Activated CD4-positive, alpha-beta T cell treated with anti-CD3 and anti-CD28 coated beads, Interleukin-2, amount 50 U/mL, for 48 hours (primary cell): ENCODE measurements at places on chromosomes 1 and 21.
A peak's percentile ranks its signal among the peaks of the same experiment; 100 is the strongest.

GRCh38 chr1:38872401-38873026, 634 bp downstream of the MYCBP start:
- peak; percentile 43 for DNase-seq

- DNase-seq = no peak
Observed at GRCh38 chr1:26541431-26541815, 11.9 kb downstream of the RPS6KA1 start.

- DNase-seq = no peak
Observed at GRCh38 chr1:93043057-93043557, 36.0 kb upstream of the MTF2 start.

DNA sequence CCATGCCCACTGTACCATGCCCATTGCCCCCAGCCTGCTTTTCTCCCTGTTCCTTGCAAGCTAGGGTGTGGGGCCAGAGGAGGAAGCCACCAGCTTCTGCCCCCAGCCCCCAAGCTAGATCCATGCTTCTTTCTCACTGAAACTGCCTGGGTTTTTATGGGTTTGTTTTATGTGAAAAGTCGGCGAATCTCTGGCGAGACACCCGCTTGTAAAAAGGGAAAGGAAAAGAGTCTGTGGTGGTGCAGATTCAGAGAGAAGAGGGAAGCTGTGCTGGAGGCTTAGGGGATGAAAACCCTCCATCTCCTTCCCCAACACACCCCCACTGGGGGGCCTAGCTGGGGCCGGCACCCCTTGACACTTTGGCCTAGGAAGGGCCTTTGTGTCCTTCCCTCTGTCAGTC, 26.2 kb downstream of the GRHL3 start:
- DNase-seq = no peak

GRCh38 chr1:194717334-194717733, 1530.9 kb upstream of the B3GALT2 start:
- no peak for DNase-seq

DNA sequence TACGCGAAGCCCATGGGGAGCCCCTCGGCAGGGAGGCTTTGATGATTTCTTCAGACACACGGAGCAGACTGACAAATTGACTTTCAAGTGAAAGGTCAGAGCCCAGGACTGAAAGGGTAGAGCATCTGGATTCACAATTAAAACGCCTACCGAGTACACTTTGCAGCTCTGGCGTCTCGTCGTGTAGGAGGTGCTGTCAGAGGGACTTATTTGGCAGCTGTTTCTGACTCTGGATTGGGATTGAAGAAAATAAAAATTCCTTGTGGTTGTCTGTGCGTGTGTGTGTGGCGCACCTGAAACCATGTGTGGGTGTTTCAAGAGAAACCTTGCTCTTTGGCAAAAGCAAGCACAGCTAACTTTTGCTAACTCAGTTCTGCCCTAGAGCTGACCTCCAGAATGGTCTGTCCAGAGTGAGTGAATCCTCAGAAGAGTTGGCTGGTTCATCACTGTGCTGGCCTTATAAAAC, 348.7 kb downstream of the HLX start:
- DNase-seq = no peak
